Muscle of arm (tissue), 14 donors: ENCODE measurements at places on chromosomes 7 and 10. TPM values are rescaled to one million over a fixed set of nuclear protein-coding genes. Genes with fewer than 3 reads are reported as not detected.
A peak's percentile ranks its signal among the peaks of the same experiment; 100 is the strongest.

- DNase-seq: no peak
Measured at GRCh38 chr10:6522230-6522629, 57.8 kb downstream of the PRKCQ start.

DNA sequence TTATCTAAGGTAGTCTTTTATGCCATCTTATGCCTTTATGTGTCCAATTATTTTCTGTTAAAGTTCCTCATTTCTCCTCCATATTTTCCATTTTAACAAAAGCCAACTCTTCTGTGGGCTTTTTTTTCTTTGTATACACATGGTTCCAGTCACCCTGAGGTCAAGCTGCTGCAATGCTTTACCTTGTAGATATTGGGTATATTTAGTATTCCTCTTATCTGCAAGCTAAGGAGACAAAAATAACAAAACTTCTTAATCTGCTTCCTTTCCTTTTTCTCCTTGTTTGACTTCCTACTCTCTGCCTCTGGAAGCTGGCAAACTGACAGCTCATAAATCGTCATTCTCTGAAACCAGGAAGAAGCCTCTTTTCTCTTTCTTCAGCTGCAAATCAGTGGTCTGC, 885.0 kb upstream of the LRRN3 start:
- no peak for DNase-seq

DNA sequence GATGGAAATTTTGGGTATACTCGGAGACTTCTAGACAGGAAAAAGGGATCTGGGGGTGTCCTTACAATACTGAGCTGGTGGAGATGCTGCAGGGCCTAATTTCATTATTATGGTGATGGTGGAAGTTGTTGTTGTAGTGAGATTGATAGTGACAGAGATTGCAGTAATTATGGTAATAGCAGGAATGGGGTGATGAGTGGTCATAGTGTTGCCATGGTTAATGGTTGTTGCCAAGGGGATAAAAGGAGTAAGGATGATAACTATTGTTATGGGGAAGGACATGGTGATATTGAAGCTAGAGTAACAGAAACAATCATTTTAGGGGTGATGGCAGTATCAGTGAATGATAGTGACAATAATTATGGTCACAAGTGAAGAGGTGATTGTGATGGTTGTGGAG, 27.1 kb upstream of the LBX1 start:
- no peak for DNase-seq

GRCh38 chr7:148849393-148850098, 34.5 kb downstream of the EZH2 start:
- DNase-seq: no peak

GRCh38 chr10:26112532-26112931, 104.0 kb upstream of the GAD2 start:
- DNase-seq: no peak

DNA sequence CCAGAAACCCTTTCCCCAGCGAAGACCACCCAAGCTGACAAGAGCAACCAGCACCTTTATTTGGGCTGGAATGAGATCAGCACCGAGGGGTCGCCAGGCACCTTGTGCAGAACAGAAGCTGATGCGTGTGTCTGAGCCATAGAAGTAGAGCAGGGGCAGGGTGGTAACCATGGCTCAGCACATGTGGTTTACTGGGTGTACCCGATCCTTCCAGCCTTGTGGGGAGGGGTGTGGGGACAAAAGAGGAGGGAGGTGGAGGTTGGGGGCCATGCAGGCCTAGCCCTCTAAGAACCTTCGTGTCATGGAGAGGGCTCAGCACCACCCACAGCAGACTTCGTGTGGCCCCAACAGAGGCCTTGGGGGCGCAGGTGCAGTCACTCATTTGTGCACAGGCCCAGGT, 84.0 kb upstream of the GTF2I start:
- DNase-seq: no peak

- DNase-seq: peak; percentile 56
Measured at GRCh38 chr7:25978466-25978865, 173.5 kb upstream of the NFE2L3 start.

DNA sequence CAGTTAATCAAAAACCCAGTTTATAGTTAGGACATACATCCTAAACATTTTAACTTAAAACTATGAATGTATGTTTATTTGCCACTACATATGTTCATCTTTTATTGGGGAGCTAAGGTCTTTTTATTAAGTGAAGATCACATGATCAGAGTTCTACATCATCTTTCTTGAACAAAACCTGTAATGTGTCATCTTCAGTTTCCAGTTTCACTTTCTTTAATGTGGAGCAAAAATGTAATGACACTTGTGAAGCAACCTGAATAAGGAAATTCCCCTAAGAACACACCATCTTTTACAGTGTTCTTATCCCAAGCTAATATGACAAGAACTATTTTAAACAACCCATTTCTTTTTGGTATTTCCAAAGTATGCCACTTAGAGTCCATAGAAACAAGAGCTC, 166.7 kb upstream of the BET1 start:
- no peak for DNase-seq

DNA sequence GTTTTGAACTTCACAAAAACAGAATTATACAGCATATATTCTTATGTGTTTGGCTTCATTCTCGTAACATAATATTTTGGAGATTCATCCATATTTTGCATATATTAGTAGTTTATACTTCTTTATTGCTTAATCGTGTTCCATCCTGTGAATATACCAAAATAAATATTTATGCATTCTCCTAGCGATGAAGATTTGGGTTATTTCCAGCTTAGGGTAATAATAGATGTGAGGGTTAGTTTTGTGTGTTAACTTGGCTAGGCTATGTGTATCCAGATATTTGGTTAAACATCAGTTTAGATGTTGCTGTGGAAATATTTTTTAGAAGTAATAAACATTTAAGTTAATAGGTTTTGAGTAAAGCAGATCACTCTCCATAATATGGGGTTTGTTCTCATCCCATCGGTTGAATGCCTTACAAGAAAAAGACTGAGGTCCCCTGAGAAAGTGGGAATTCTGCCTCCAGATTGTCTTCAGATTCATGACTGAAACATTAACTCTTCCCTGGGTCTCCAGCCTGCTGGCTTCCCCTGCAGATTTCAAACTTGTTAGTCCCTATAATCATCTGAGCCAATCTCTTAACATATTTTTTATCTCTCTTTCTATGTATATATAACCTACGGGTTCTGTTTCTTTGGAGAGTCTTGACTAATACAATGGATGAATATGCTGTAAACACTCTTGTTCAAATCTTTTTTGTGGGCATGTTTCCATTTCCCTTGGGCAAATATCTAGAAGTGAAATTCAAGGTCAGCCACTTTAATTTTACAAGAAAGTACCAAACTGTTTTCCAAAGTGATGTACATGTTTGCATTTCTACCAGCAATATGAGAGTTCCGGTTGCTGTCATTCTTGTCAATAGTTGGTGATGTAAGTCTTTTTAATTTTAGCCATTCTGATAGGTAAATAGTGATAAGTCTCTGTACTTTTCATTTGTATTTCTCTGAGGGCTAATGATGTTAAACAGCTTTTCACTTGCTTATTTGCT, 48.7 kb downstream of the PDK4 start:
- peak; percentile 51 for DNase-seq

- no peak for DNase-seq
Measured at GRCh38 chr10:8498290-8498689, 443.8 kb downstream of the GATA3 start.

- DNase-seq: no peak
Measured at GRCh38 chr10:67772894-67773511, 65.0 kb downstream of the DNAJC12 start.

DNA sequence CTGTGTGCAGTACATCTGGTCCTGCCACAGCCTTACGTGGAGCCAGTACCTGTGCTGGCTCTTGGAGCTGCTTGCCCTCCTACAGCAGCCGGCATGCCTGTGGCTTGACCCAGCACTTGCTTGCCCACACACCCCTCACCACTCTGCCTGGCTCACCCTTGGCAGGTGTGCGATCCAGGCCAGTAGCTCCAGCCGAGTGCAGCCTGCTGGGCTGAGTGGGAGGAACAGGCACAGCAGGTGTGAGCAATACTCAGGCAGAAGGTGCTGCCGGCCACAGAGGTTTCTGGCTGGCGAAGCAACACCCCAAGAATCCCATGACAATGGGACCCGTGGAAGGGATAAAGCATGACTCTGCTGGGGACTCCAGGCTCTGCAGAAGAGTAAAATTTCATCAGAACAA, 173.5 kb upstream of the ADCY1 start:
- no peak for DNase-seq

DNA sequence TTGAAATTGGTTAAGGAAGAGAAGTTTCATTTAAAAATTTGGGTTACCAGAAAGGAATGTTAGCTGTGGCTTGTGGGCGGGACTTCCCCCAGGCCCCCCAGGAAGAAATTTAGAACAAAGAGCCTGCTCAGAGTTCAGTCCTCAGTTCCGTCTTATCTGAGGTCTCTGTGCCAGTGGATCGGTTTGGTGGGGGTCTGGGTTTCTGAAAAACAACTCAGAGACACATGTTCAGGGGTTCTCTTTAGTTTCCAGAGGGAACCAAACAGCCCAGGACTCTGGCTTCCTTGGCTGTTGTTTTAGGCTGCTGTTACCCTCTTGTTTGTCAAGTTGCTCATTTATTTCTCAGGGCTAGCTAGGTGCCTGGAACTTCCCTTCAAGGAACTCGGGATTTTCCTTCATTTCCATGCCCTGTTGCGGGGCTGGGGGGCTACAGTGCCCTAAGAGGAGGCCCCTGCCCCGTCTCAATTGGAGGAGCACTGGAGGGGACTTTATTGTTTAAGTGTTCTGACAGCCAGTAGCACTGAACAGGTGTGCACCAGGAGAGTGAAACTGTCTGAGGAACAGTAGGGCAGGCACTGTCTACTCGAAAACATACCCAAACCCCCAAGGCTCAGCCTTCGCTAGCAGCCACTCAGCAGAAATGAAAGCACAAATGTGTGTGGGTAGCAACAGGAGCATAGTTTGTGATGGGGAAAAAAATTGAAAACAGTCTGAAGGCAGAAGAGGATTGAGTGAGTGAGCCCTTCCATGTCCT, 59.9 kb downstream of the ALOX5 start:
- DNase-seq: no peak

GRCh38 chr10:77279207-77279606, 358.4 kb downstream of the KCNMA1 start:
- DNase-seq: no peak

DNA sequence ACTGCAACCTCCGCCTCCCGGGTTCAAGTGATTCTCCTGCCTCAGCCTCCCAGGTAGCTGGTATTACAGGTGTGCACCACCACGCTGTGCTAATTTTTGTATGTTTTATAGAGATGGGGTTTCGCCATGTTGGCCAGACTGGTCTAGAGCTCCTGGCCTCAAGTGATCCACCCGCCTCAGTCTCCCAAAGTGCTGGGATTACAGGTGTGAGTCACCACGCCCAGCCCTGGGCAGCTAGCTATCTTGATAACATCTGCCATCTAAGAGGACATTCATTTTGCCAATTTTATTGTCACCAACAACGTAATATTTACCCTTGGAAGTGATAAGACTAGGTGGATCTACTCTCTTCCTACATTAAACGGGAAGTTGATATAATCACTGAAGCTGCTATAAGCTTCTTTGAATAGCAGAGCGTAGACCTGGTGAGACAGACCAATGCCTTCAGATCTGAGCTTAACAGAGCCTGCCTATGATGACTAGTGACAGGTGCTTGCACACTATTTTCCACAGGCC, 39.7 kb upstream of the SLC35B4 start:
- no peak for DNase-seq

- no peak for DNase-seq
Measured at GRCh38 chr10:72712136-72712535, 20.2 kb downstream of the MCU start.

- DNase-seq: peak; percentile 83
Measured at GRCh38 chr7:151251689-151252560, 3.4 kb upstream of the SMARCD3 start.

DNA sequence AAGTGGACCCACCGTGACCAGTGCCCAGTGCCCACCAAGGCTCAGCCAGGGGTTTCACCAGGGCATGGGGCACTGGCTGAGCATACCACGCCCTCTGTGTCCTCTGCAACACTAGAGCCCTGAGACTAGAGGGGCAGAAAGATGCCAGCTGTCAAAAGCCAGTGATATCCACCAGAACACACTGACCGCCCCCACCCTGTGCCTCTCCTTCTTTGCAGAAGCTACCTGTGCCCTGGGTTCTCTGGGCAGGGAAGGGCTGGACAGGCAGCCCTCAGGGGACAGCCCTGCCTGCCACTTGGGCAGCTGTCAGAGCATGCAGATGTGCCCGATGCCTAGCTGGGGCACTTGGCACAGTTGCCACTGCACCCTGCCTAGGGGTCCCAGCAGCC, 494 bp downstream of the VSIR start:
- no peak for DNase-seq

DNA sequence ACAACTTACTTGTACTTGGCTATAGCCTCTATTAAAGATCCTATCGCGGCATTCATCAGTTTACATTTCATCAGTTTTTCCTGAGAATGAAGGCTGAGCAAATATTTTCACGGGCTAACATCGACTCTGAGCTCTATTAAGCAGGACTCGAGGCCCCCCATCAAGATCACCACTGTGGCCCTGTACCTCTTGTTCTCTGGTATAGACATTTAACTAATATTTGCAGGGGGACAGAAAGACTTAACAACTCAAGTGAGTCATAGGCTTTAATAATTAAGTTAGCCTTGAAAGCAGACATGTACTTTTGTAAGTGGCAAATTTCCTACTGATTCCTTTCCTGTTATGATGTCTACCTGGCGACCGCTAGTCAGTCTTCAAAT, 45.4 kb downstream of the DOCK4 start:
- DNase-seq: no peak

- DNase-seq: no peak
Measured at GRCh38 chr10:61890430-61890829, 11.1 kb upstream of the ARID5B start.

GRCh38 chr10:129767751-129768150, 196.3 kb downstream of the EBF3 start:
- no peak for DNase-seq

GRCh38 chr7:1397491-1398327, 61.6 kb downstream of the MICALL2 start:
- no peak for DNase-seq

DNA sequence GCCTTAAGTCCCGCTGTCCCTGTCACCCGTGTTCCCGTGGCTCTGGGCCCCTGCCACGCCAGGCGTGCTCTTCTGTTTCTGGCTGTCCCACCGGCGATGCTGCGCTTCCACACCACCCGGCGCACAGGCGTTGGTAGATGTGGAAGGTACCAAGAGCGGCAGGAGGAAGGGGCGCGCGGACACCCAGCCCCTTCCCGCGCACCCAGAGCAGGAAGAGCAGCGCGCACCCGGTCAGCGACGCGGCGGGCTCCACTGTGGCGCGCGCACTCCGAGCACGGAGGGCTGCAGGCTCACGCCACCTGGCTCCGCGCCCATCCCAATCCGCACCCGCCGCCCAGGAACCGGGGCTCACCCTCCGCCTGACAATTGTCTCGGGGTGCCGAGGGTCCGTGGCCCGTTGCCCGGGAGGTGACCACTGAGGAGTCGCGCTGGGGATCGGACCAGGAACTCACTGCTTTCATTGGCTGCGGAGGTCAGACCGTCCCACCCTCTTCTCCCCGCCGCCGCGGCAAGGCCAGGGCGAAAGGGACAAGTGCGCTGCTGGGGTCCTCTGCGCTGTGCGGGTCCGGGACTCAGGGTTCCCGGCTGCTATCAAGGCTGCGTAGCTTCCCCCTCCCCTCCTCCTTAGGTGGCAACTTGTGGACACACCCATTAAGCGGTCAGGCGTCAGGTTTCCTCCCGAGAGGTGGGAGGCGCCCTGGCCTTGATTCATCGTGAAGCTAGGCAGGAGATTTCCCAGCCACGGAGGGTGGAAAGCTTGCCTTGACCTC, 121.6 kb upstream of the ZNF92 start:
- peak; percentile 36 for DNase-seq

CTAGE8 gene
- not detected for polyA plus RNA-seq

C10orf105 gene
- polyA plus RNA-seq: 0.17 TPM

NME8 gene
- polyA plus RNA-seq: not detected

ETV1 gene
- 28.5 TPM for polyA plus RNA-seq

MAGI2 gene
- polyA plus RNA-seq: 6.4 TPM

LIPM gene
- not detected for polyA plus RNA-seq

SFRP5 gene
- 1.8 TPM for polyA plus RNA-seq
